ENCODE measurements at places on chromosomes 2 and 18. TPM values are rescaled to one million over a fixed set of nuclear protein-coding genes. Genes with fewer than 3 reads are reported as not detected.

GRCh38 chr2:205930209-205930608 is 155.8 kb downstream of the INO80D start:
- DNase-seq: peak; percentile 43

- DNase-seq: no peak
Observed at GRCh38 chr18:50662177-50662576, 102.3 kb downstream of the MAPK4 start.

- no peak for DNase-seq
Observed at GRCh38 chr18:12968619-12969018, 20.8 kb downstream of the SEH1L start.

DNA sequence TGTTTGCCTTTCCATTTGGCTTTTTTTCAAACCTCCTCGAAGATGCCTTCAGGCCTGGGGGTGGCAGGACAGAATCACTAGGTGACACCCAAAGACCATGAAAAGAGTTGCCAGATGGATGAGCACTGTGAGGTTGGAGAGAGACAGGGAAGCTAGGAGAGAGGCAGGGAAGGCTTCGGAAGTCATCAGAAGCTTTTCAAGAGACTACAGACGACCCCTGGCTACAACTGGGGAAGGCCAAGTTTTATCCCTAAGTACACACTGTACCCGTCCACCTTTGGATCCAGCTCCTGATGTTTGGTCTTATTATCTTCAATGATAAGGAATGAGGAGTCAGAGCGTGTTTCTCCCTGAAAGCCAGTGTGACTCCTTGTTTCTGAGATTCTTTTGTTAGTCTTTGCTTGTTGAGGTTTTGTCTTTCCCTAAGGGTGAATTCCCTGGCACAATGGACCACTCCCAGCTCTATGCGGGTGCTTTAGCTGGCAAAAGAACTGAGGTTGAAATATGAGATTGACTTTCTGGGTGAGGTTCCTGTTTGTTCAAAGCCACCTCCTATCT is 33.4 kb upstream of the SLC9A2 start:
- DNase-seq: no peak

Gene AOX1
- 43.0 TPM for total RNA-seq

Gene SGPP2
- not detected for total RNA-seq

Gene CRYGC
- total RNA-seq: not detected

DNA sequence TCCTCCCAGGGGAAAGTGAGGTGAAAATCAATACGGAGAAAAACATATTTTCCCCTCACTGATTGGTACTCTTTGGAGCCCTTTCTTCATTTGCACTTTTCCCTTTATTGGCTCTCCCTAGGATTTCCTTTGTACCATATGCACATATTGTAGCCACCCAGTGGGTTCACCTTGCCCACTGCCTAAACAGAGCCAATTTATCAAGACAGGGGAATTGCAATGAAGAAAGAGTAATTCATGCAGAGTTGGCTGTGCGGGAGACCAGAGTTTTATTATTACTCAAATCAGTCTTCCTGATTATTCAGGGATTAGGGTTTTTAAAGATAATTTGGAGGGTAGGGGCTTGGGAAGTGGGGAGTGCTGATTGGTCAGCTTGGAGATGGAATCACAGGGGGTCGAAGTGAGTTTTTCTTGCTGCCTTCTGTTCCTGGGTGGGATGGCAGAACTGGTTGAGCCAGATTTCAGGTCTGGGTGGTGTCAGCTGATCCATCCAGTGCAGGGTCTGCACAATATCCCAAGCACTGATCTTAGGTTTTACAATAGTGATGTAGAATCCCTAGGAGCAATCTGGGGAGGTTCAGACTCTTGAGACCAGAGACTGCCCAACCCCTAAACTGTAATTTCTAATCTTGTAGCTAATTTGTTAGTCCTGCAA is 15.1 kb upstream of the KCNE4 start:
- no peak for DNase-seq

GRCh38 chr2:216371721-216372702 is at the start of gene MARCHF4:
MARCHF4 (minus strand) TSS chr2:216372483; CDS start chr2:216370260, 2,223 bp downstream.
- peak; percentile 81 for DNase-seq

Gene SLC19A3
- total RNA-seq: 0.17 TPM

GRCh38 chr2:30707304-30707903 is 99.8 kb downstream of the CAPN13 start:
- no peak for DNase-seq

Gene HOXD13
- not detected for total RNA-seq

DNA sequence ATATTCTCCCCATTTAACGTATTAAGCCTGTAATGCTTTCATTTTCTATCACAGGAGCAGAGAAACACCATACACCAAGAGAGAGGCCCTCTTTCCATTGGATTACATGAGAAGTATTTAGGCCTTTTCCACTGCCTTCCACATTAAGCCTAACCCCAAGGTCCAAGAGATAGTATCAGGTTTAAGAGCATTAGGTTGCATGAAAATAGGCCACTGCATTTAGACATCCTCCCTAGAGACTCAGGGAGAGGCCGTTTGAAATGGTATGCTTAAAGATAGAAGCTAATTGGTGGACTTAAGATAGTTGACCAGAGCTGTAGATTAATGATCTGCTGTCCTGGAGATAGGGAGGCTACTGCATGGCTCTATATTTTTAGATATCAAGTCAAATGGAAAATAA is 128.5 kb upstream of the PTPRM start:
- DNase-seq: no peak

GRCh38 chr2:84631047-84631446 is 114.7 kb downstream of the DNAH6 start:
- peak; percentile 35 for DNase-seq

GRCh38 chr2:203853271-203853670 is 14.3 kb upstream of the CTLA4 start:
- DNase-seq: no peak

GRCh38 chr2:239289545-239289944 is 111.3 kb downstream of the HDAC4 start:
- no peak for DNase-seq

GRCh38 chr2:1688161-1688560 is 56.2 kb downstream of the PXDN start:
- no peak for DNase-seq

DNA sequence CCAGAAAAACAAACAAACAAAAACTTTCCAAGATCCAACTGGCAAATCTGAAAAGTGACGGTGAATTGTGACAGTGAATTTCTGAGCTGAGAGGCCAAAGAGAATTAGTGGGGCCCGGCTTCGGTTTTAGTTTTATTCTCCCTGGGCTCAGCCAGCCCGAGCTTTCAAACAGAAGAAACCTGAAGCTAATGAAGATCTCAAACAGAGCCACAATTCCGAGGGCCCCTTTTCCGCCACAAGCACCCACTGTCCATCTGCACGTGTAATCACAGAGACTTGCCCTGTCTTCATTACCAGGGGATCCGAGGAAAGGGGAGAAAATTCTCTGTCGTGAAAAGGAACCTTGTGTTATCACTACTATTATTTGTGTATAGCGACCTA is 4.2 kb upstream of the ONECUT2 start:
- no peak for DNase-seq

GRCh38 chr2:46504685-46505471 is 25.5 kb downstream of the TMEM247 start:
- DNase-seq: no peak

- DNase-seq: no peak
Observed at GRCh38 chr2:6214471-6214870, 522.3 kb downstream of the SOX11 start.

- DNase-seq: no peak
Observed at GRCh38 chr2:207341804-207342203, 176.1 kb upstream of the KLF7 start.

- DNase-seq: peak; percentile 87
Observed at GRCh38 chr2:237558961-237559641, 7.3 kb upstream of the PRLH start.
